ENCODE measurements at places on chromosomes 2 and 18.

DNA sequence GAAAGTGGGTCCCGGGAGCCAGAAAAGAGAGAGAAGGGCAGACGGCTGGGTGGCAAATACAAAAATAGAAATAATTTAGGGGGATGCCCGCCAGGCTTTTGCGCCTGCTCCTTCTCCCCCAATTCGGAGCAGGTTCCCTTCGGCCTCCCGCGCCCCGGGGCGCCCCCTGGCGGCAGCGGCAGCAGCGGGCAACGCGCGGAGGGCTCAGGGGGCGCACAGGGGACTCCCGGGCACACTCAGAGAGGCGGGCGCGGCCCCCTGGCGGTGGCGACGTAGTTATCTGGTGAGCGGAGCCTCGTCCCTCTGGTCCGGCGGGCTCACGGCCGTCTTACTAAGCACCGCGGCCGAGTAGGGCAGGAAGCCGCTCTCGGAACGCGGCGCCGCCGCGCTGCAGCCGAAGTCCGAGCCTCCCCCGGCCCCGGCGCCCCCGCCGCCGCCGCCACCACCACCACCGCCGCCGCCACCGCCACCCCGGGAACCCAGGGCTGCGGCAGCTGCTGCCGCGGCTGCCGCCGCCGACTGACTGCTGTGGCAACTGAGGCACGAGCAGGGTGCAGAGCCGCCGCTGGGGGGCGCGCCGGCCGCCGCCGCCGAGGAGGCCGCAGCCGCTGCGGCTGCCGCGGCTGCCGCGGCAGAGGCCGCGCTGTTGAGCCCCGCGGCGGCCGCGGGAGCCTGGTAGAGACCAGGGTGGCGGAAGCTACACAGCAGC, 3.8 kb downstream of the EVX2 start:
- no peak for DNase-seq

DNA sequence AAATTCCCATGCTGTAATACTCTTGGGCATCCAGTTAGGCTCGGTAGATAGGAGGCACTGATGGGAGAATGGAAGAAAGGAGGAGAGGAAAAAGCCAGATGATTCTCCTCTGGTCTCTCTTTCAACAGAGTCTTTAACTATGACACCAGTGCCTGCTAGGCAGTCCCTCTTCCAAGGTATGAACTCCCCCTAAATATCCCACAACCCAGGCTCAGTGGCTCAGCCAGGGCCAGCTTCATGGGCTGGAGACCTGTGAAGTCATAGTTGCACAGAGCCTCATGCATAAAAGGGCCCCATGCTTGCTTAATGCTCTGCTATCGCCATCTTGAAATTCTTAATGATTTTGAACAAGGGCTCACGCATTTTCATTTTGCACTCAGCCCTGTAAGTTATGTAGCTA, 869.2 kb upstream of the GCFC2 start:
- DNase-seq = no peak

DNA sequence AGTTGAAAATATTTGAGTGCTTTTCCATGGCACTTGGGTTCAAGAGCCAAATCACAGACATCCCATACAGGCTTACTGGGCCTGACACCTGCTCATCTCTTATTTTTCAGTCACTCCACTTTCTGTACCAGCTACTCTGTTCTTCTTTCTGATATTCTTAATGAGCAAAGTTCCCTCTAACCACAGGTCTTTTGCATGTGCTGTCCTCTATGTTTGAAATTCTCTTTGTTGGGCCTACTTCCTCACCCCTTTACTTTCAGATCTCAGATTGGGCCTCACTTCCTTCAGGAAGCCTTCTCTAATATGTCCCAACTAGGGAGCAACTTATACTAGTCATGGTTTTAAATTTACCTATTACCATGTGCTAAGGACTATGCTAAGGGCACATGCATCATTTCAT, 81.8 kb upstream of the RBMS1 start:
- DNase-seq = no peak

DNA sequence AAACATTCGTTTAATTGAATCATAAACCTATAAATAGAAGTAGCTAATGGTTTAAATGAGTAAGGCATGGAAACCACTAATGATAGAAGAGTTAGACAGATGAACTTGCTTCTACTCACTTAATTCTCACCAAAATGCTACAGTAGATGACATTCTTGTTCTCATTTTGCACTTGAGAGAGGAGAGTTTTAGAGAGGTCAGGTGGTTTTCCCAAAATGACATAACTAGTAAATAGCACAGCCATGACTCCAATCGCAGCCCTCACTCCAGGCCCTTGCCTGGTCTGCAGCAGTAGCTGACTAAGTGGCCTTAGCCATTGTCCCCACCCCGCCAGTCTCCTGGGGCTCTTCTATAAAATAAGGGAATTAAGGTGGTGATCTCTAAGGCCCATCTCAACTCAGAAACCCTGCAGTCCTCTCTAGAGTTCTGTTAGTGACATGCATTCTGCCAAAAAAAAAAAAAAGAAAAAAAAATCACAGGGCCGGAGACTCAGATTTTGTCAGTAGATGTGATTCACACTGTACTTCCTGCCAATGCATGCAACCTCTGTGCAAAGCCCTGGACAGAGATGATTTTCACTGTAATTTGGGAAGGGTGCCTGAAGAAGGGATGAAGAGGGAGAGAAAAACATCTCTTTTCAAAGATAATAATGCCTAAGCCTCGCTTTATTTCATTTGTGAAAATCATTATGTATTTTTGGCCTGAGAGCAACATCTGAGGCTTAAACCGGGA, 221.8 kb downstream of the ANAPC1 start:
- no peak for DNase-seq

DNA sequence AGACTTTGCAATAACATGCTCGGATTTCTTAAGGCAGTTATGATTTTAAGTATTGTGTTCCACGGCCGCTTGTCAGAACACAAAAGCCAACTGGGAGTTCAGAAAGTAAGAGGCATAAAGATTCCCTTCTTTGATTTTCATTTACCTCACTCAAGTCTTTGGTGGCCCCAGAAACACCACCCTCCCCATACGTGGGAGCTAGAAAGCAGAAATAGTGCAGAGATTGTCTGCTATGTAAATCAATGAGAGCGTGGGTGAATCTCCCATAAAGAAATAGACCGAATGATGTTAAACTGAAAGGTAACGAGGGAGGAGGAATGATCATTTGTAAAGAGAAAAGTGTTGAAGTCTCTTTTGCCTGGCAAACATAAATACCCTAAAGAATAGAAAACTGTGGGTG, 322.1 kb upstream of the ETAA1 start:
- DNase-seq = no peak

- no peak for DNase-seq
Measured at GRCh38 chr2:238226698-238227586, 12.9 kb downstream of the HES6 start.

GRCh38 chr18:64245126-64245861, 96.4 kb upstream of the LINC00305 start:
- no peak for DNase-seq

GRCh38 chr2:28750316-28751251, 1.0 kb upstream of the PPP1CB start:
- DNase-seq = no peak

- no peak for DNase-seq
Measured at GRCh38 chr18:21335927-21336488, 94.0 kb downstream of the GREB1L start.

GRCh38 chr2:15038366-15039364, 406.1 kb downstream of the LRATD1 start:
- no peak for DNase-seq

Data from NCI-H2029 treated with DMSO at 0.1 percent for 48 hours (cell line).